ENCODE measurements at places on chromosomes 16 and 17. TPM values are rescaled to one million over a fixed set of nuclear protein-coding genes. Genes with fewer than 3 reads are reported as not detected.

The KRTAP2-1 gene
- not detected for total RNA-seq

The OR1F1 gene
- total RNA-seq: not detected

The ALOX12 gene
- not detected for total RNA-seq

GRCh38 chr16:26111900-26112299 lies 420.1 kb downstream of the HS3ST4 start:
- DNase-seq: no peak

DNA sequence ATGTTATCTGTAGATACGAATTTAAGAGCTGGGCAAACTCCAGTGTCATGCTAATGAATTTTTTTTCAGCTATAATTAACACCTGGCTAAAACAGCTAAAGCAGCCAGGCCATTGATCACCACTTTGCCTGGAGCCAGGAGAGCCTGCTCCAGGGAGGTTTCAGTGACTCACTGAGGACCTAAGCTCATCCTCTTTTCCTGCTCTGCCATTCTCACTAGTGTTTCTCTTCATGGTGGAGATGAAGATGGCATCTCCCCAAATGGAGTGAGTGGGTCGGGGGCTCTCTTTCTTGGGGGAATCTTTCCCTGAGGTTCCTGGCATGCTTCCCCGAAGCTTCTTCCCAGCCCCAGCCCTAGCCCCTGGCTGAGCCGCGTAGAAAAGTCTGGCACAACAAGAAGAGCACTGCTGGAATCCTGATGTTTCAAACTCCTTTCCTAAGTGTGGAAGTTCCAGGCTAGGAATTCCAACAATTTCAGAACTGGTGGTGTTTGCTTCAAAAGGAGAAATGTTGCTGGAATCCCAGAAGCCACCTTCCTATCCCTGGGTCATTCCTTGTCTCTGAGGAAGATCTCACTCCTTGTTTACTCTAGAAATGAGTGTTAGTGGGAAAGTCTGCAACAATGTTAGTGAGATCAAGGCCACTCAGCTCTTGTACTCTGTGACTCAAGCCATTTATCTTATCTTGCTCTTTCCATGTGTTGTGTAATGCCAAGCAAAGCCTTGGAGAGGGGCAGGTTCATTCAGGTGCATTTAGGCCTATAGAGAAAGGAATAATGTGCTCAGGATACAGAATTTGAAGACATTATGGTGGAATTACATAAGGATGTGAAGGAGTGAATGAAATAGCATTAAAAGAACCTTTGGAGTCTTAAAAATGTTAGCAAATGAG lies 26.0 kb upstream of the B4GALNT2 start:
- no peak for DNase-seq

- DNase-seq: no peak
Observed at GRCh38 chr16:8964462-8964861, 756 bp upstream of the USP7 start.

DNA sequence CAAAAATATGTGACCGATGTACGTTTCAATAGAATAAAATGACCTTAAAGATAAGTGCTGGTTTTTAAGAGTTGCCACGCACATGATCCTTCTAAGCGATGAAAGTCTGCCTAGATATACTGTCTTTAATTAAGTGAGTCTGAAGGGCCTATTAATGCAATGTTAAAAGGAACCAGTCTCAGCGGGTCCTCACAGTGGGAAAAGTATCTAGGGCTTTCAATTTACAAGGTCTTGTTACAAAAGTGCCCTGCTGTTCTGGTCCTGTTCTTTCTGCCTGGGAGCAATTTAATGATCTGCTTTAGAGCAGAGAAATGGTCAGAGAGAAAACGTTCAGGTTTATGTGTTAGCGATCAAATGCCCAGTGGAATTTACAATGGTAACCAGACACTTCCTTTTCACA lies 864.0 kb downstream of the KCNJ2 start:
- no peak for DNase-seq

- no peak for DNase-seq
Observed at GRCh38 chr17:49497148-49498028, 2.3 kb downstream of the NGFR start.

DNA sequence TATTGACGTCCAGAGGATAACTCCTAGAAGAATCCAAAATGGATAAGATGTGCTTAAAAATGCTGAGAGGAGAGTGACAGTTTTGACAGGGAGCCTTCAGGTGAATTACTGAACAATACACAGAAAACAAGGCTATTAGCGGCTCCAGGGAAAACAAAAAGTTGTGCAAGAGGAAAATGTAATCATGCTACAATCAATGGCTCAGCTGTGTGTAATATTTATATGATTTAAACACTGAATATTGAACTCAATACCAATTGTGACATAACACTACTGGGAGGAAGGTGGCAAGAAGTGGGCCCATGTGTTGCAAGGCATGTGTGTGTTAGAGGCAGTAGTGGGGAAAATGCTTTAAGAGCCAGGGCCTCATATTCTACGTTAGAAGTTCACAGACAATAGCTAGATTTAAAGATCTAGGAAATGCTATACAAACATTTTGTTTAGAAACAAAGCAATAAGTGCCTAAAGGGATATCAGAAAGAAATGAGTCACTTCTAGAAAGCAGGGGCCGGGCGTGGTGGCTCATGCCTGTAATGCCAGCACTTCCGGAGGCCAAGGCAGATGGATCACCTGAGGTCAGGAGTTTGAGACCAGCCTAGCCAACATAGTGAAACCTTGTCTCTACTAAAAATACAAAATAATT lies 253.2 kb upstream of the IRX5 start:
- DNase-seq: no peak

- DNase-seq: peak; percentile 99
Observed at GRCh38 chr17:59829217-59830006, 63.3 kb downstream of the TUBD1 start.
